ENCODE measurements at places on chromosomes 2 and 18.
A peak's percentile ranks its signal among the peaks of the same experiment; 100 is the strongest.

DNA sequence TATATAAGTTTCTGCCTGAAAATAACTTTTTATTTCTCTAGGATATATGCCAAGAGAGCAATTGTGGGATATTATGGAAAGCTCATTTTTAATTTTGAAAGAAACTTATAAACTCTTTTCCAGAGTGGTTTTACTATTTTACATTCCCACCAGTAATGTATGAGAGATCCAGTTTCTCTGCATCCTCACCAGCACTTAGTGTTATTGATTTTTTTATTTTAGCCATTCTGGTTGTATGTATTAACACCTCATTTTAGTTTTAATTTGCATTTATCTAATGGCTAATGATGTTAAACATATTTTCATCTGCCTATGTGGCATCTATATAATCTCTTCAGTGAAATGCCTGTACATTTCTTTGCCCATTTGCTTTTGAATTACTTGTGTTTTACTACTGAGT is 597.7 kb upstream of the RAB6C start:
- no peak for DNase-seq

DNA sequence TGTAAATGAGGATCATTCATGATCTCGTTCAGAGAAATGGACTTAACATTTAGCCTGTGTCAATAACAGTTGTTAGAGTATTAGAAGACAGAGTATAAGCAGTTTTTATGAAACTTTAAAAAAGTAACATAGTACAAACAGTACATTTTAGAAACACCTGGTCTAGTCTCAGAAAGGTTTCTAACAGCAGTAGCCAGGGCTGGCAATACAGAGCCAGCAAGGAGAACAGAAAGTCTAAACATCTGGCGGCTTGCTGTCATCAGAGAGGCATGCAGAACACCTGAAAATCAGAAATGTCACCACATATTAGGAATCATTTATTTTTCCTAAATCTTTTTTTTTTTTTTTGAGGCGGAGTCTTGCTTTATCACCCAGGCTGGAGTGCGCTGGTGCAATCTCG is 50.1 kb downstream of the RPL31 start:
- DNase-seq: no peak

DNA sequence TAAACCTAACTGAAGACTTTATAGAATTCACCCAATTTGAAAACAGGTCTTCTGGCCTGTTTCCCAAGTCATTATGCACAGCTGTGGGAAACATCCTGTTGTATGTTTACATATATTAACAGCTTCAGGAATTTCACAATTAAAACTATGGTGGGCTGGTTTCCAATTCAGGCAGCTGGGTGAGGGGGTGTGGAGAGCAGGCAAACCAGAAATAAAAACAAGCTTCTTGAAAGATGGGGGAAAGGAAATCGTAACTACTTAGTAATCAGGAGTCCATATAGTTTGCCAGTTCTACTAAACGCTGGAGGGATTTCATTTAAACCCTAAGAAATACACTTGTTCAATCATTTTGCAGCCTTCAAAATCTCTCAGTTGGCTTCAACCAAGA is 22.8 kb downstream of the ATP8B1 start:
- no peak for DNase-seq

- no peak for DNase-seq
Observed at GRCh38 chr2:154233231-154233630, 361.5 kb downstream of the GALNT13 start.

GRCh38 chr2:73920577-73921545 is 5.8 kb upstream of the DGUOK start:
- peak; percentile 95 for DNase-seq

DNA sequence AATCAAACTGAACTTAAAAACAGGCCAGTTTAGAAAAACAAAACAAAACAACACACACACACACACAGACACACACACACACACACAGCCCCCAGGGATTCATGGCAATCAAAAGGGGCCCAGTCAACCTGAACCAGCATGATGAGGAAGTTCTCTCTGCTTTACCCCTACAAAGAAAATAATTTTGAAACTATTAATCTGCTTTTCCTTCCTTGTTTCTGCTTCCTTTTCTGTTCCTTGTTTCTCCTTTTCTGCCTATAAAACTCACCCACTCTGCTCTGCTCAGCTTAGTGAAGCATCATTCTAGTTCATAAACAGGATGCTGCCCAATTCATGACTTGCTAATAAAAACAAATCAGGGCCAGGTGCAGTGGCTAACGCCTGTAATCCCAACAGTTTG is 203.1 kb downstream of the RAB3GAP1 start:
- DNase-seq: no peak

- no peak for DNase-seq
Observed at GRCh38 chr2:1460851-1461418, 47.7 kb downstream of the TPO start.

- peak; percentile 65 for DNase-seq
Observed at GRCh38 chr2:26614216-26615138, 26.7 kb downstream of the CIB4 start.

- DNase-seq: no peak
Observed at GRCh38 chr2:74233648-74234047, 35.2 kb downstream of the MTHFD2 start.

Data from NCI-H82 (cell line).